ENCODE measurements at places on chromosomes 1 and 21.

DNA sequence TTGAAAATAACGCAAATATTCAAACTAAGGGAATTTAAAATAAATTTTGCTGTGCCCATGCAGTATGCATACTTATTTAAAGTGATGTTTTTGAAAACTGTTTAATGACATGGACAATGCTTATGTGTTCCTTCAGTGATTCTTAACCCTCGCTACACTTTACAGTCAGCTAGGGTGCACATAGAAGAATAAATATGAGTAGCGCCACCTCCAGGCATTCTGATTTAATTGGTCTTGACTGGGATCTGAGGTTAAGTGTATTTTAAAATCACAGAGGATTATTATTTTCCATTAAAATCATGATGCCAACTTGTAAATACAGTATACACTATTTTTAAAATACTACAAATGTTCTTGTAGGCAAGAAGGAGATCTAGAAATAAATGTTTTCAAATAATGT, 373.5 kb upstream of the ADGRL4 start:
- no peak for DNase-seq

- no peak for DNase-seq
Observed at GRCh38 chr1:214551436-214552173, at the start of gene PTPN14. PTPN14 (minus strand) TSS chr1:214551602; CDS start chr1:214464803, 86,799 bp downstream.

DNA sequence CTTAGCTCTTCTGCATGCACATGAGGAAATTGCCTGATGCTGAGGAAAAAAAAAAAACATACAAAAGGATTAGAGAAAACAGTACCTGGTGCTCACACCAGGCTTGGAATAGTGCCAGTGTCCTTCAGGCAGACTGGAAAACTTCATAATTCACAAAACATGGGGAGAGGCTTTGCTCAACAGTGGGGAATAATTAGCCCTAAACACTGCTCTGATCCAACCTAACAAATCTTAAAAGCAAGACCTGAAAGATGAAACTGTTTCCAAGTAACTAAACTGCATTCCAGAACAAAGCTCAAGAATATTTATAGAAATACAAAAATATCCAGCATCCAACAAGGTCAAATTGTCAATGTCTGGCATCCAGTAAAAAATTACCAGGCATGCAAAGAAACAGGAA, 124.8 kb downstream of the AK5 start:
- no peak for DNase-seq

GRCh38 chr1:18642278-18643095, 11.8 kb downstream of the PAX7 start:
- DNase-seq = no peak

- DNase-seq = no peak
Observed at GRCh38 chr21:42560517-42561179, 47.0 kb downstream of the SLC37A1 start.

Data from activated T-cell treated with anti-CD3 and anti-CD28 coated beads for 24 hours (primary cell).